Neural crest cell (in vitro differentiated cells): ENCODE measurements at places on chromosomes 3 and 15.

DNA sequence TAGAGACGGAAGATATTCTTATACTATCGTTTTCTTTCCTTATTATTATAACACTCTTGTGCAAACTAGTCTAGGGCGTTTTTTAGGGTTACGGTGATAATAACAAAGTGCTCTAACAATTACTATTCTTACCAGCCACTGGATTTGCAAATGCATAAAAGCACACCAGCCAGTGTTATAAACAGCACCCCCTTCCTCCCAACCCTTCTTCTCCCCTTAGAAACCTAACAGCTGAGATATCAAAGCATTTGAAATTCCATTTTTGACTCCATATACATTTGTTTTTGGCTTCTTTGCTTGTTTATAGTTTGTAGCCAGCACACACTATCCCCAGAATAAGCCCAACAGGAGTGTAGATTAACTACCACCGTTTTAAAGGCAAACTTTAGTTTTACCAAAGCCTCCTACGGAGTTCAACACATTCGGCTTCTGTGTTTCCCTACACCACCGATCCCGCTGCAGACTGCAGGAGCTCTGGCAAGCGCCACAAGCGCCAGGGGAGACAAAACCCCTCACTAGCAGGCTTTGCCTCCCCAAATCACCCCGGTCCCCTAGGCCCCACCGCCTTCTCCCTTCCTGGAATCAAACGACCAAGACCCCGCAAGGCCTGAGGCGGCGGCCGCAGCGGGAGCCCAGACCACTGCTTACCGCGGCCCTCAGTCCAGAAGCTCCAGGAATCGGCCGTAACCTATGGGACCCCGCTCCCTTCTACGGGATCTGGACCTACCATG is 461 bp downstream of the COPB2 start:
- no peak for DNase-seq

DNA sequence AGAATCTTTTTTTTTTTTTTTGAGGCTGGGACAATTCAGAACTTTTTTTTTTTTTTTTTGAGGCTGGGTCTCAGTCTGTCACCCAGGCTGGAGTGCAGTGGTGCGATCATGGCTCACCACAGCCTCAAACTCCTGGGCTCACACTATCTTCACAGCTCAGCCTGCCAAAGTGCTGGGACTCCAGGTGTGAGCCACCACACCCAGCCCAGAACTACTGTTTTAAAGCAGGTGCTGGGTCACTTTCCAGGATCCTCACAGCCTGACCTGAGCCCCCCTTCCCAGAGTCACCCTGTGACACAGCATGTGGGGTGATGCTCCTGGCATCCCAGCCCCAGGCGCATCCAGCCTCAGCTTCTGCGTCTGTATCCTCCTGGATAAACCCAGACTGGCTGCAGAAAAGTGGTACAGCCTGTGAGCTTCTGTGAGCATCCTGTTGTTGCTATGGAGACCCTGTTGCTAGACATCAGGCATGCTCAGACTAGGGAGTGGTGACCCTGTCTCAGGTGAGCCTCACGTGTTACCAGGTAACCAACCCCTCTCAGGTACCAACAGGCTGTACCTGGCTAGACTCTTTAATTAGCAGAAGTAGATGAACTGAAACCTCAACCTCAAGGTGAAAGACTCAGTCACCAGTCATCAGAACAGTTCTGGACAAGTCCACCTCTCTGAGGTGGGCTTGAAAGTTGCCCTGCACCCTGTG is 15.0 kb downstream of the KLF13 start:
- no peak for DNase-seq

GRCh38 chr3:183579967-183580900 is 24.7 kb upstream of the KLHL6 start:
- no peak for DNase-seq

DNA sequence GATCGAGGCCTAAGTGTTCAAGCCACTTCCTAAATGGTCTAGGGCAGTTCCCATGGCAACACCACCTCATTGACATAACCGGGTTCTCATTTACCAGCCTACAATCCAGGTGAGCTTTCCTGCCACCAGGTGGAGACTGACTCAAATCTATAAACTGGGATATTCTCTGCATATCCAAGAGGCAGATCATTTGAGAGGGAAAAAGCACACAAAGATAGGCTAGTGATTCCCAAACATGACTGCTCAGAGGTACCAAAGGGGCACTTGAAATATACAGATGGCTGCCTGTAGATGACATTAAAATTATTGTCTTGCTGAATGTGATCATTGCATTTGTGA is 141.3 kb upstream of the PROK2 start:
- DNase-seq = no peak

DNA sequence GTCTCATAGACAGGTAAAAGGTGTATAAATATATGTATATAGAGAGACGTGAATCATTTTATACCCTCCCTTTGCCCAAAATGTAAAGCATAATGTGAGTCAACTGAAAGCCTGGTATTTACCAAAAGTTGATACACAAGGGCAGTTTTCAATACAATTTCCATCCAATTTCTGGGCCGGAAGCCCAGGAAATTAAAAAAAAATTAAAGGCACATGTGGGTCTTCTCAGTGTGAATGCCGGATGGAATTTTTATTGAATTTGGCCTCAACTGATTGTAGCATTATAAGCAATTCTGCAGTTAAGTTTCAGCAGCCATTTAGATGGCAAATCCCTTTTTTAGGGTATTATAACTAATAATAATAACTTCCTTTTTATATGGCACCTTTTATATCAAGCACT is 3.3 kb upstream of the CNTN3 start:
- DNase-seq = no peak

DNA sequence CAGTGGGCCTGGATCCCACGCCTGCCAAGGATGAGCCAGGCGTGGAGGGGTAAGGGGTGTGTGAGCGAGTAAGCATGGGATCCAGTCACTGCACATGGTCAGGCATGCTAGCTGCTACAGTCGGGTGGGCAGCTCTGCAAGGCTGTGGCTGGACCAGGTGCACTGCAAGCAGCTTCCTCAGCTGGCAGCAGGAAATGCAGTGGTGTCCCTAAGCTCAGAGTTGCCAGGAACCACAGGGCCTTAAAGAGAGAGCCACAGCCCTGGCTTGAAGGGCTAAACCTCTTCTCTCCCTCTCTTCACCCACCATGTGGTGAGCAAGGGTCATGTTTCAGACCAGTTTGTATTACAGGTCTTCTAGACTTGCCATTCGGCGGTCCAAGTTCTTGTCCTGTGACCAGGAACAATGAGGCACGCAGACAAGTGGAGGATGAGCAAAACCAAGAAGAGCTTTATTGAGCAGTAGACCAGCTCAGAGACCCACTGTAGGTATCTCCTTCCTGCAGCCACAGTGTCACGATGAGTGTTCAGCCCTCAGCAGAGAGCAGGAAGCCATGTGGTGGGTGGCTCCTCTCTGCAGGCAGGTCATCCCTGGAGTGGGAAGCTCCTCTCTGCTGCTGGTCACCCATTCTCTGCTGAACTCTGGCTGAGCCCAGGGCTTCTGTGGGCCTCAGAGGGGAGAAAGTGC is 511.9 kb downstream of the PYDC2 start:
- DNase-seq = no peak

DNA sequence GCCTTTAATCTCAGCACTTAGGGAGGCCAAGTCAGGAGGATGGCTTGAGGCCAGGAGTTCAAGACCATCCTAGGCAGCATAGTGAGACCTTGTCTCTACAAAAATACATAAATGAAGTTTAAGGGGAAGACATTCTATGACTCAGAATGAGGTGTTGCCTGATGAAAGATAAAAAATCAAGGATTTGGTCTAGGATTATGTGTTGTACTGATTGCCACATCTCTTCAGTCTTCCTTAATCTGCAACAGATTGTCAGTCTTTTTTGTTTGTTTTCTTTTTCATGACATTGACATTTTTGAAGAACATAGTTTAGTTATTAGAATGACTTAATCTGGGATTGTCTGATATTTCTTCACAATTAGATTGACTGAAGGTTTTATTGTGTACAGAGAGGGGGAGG is 26.3 kb upstream of the DPPA4 start:
- DNase-seq = no peak

DNA sequence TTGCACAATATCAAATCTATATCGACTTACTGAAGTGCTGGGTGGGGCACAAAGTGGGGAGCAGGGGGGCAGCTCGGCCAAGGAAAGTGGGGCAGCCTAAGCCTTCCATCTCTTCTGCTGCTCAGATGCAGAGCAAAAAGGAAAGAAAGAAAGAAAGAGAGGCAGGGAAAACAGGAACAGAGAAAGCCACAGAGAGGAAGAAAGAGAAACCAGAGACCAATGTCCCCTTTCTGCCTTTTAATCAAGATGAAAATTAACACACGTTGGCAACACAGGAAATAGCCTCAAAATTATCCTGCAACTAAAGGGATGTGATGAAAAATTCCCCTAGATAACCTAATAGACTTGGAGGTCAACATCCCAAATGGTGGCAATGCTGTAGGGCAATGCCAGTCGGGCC is 72.2 kb upstream of the RAD18 start:
- no peak for DNase-seq

- DNase-seq = no peak
Measured at GRCh38 chr3:155428563-155428962, 135.1 kb upstream of the STRIT1 start.

GRCh38 chr3:69735893-69736292 is 3.4 kb upstream of the MITF start:
- DNase-seq = no peak

GRCh38 chr3:126497956-126498355 is 19.6 kb downstream of the UROC1 start:
- no peak for DNase-seq

GRCh38 chr3:174938102-174938501 is 79.0 kb downstream of the NAALADL2 start:
- DNase-seq = no peak

DNA sequence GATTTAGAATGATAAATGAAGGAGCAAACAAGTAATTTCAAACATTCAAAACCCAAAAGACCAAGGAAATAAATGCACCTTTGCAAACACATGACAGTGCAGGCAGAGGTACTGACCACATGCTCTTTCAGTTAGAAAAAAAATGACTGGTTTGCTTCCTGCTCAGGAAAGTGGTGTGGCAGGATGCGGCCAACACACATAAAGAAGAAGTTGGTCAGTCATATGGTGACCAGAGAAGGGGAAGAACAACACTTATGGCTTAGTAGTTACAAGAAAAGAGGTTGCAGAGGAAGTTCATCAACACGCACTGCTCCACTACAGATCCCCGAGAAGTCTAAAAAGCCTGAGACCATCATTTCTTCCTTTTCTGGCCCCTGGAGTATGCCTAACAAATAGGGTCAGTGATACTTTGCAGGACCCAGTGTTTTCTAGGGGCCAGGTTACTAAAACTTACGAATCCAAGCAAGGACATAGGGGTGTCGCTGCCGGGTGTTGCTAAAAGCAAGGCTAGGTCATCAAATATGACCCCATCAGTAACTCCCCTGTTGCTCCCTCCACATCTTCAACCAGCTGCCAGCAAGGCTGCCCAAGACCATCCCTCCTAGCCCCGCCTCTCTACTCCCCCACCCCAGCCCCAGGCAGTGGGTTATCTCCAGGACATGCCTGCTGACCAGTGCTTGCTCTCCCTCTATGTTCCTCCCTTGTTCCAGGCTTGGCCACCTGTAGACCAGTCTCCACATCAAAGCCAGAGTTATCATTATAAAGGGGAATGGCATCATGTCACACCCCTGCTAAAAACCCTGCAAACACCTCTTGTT is 11.2 kb downstream of the ATP8B4 start:
- DNase-seq = no peak

GRCh38 chr3:105327662-105328337 is 38.9 kb upstream of the ALCAM start:
- DNase-seq = no peak

- DNase-seq = no peak
Measured at GRCh38 chr15:53670701-53671100, 88.8 kb downstream of the WDR72 start.

DNA sequence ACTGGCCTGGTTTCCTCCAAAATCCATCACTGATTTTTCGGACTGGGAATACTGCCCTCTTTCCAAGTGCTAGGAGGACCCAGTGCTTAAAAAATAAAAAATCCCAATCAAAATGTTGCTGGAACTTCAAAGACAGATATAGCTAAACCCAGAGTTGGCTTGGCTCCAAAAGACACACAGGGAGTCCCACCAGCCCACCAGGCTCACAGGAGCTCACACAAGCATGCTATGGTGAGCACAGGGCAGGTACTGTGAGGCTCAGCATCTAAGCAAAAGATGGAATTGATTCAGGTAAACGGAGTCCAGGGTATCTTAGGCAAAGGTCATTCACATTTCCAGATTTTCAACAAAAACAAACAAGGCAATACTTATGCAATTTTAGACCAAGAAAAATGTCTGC is 3.7 kb downstream of the TRANK1 start:
- no peak for DNase-seq

DNA sequence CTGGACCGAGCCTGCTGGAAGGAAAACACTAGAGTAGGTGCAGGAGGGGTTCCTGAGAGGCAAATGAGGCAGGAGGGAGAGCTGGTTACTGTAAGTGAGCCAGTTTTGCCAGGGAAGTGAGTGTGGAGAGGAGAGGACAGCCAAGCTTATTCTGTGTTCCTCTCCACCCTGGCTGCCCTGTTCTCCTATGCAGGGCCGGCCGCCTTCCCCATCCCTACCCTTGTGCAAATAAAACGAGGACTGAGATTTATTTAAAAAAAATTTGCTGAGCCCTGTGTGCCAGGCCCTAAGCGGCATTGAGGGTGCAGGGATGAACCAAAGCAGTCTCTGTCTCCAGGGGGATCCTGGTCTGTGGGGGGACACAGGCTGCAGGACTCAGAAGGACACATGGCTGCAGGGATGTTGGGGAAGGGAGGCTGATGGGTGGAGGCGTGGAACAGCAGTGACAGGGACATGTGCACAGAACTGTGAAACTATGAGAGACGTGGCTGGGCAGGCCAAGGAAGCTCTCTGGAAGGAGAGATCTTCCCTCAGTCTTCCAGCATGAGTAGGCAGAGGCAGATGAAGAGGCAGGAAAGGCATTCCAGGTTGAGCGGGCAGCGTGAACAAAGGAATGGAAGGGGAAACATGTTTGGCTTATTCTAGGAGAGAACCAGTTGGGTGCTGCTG is 12.1 kb downstream of the CORO2B start:
- DNase-seq = no peak

- DNase-seq = no peak
Measured at GRCh38 chr3:123329636-123330340, 119.1 kb downstream of the ADCY5 start.

DNA sequence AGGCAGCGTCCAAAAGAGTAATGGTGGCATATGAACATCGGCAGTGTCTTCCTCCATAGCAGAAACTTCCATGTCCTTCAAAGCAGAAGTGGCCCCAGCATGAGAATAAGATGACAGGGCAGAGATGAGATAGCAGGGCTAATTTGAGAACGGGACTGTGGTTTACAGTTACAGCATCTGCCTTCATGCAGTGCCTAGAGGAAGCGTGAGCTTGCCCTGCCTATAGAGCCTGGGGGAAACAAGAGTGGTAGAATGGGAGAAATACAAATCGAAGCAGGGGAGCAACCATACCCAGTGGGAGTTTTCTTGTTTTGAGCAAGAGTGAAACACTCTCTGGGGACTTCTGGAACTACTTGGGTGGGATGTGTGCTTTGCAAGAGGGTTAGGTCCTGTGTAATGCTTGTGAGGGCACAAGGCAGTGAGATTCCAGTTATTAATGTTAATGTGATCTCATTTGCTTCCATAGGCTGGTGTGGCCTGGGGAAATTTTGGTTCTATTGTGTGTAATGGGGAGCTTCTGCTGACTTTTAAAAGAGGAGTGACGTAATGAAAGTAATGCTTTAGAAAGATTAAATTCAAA is 616.9 kb downstream of the ZIC1 start:
- DNase-seq = no peak
